ENCODE measurements at places on chromosomes 6 and 20. TPM values are rescaled to one million over a fixed set of nuclear protein-coding genes. Genes with fewer than 3 reads are reported as not detected.

GRCh38 chr6:163284151-163284550 is 130.4 kb upstream of the QKI start:
- DNase-seq, result no peak

DNA sequence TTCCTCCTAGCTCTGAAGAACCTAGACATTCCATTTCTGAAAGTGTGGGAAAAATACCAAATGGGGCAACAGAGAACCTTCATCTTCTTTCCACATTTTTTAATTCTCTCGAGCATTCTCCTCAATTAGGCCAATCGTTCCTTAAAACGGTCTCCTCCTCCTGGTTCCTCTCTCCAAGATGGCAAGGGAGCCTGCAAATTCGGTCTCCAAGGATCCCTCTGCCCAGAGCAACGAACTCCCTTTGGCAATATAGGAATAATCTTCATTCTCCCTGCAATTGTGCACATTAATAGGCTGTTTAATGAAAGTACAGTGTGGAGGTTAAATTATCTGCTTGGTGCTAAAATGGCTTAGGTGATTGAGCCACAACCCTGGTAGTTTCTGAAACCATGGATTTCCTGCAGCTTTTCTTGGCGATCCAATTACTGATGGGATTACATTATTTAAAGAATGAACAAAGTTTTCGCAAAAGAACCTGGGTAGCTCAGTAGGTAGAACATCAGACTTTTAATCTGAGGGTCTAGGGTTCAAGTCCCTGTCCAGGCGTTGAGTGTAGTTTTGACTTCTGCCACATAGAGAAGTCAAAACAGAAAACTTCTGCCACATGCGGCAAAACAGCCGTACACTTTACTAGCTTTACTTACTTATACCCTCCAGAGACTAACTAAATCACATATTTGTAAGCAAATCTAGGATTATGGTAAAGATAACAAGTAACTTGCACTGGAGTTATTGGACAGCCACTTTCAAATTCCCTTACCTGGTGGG is 102.9 kb upstream of the ZNF184 start:
- no peak for DNase-seq

The SNAP91 gene
- polyA plus RNA-seq, result 153 TPM

- no peak for DNase-seq
Measured at GRCh38 chr6:158037771-158038170, 56.1 kb downstream of the SYNJ2 start.

The ADGB gene
- 1.7 TPM for polyA plus RNA-seq

- DNase-seq, result no peak
Measured at GRCh38 chr20:44073675-44074071, 113.3 kb downstream of the JPH2 start.

DNA sequence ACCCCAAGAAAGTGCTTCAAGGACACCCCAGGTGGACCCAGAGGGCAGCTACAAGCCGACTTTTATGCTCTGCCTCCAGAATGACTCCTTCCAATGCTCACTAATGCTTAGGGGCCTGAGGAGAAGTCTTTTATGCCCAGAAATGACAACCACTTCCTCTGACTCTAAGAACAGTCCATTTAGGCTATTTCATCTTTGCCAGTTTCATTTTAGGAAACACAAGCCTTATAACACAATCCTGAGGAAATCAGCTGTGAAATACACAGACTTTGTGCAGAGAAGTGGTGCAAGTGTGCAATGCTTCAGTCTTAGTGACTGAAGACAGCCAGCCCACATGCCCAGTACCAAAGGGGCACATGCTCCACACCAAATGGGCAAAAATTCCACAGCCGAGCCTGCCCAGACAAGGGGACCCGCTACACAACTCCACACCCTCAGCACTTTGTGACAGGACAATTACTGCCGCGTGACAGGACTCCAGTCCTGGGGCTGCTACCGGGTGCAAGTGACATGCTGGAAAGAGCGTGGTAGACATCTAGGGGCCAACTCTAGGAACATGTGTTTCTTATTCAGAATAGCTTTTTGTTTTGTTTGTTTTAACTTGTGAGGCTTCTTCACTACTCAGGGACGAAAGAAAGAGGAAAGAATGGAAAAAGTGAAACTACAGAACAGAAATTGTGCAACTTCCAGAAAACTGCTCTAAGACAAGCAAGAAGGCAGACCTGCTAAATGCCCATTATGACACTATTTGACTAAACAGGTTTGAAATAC is 28.2 kb upstream of the PLAGL1 start:
- peak; percentile 22 for DNase-seq

The RANBP9 gene
- 59.8 TPM for polyA plus RNA-seq

DNA sequence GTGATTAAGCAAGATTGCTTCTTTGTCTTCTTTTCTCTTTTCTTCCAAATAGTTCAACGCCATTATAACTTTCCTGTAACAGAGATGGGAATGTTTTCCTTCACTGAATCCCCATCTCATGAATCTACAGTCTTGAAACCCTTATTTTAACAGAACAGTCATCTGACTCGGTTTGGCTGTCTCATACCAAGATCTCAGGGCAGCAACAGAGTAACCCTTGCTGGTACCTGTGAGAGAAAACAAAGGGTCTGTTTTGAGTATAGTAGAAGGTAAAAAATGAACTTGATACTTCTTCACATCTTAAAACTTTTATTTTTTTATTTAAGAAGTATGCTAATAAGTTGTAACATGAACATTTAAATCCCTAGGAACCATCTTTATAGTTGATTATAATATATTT is 19.6 kb upstream of the DSE start:
- DNase-seq, result no peak

The FOXA2 gene
- polyA plus RNA-seq, result 0.60 TPM

DNA sequence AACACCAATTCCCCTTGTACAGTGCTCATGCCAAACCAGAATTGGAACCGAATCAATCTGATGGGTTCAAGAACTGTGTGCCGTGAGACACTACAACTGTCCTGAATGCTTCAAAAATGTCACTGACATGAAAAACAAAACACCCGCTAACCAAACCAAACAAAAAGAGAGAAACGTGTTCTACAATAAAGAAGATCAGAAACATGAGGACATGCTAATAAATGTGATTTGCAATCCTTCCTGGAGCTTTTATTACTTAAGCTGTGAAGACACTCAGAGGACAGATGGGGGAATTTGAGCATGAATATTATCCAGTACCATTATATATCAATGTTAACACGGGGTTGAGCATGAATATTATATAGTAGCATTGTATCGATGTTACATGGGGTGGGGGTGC is 72.2 kb upstream of the NFATC2 start:
- peak; percentile 69 for DNase-seq

DNA sequence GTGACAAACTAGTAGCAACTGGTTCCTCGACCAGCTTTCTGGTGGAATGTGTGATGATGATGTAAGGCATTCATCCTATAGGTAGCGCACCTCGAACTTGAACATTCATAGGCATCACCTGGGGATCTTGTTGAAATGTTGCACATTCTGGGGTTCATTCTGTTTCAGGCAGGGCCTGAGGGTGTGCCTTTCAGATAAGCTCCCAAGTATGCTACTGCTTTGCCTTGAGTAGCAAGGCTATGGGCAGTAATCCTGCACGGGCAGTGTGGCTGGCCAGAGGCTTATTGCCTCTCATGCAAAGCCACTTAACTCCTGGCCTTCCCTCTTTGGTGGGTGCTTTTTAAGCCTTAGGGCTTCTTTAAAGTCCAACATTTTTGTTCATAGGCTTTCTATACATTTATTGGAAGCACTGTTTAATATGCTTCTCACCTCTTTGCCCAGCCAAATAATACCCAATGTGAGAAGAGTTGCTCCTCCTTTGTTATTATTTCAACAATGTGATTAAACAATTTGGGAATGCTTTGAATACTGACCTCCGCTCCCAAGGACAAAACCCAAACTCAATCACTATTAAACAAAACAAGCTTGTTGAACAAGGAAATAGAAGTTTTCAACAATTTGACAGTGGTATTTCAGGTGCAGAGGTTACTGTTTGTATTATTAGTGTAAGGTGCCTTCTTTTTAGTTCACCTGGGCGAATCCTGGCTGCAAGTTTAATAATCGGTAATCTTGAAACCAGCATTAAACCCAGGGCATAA is 57.5 kb downstream of the JARID2 start:
- DNase-seq, result no peak

GRCh38 chr6:135665935-135666334 is 168.4 kb upstream of the AHI1 start:
- DNase-seq, result no peak

The CEP85L gene
- polyA plus RNA-seq, result 7.7 TPM

The STMND1 gene
- polyA plus RNA-seq, result 0.32 TPM

- peak; percentile 13 for DNase-seq
Measured at GRCh38 chr6:98835149-98836024, 1.0 kb downstream of the POU3F2 start.

DNA sequence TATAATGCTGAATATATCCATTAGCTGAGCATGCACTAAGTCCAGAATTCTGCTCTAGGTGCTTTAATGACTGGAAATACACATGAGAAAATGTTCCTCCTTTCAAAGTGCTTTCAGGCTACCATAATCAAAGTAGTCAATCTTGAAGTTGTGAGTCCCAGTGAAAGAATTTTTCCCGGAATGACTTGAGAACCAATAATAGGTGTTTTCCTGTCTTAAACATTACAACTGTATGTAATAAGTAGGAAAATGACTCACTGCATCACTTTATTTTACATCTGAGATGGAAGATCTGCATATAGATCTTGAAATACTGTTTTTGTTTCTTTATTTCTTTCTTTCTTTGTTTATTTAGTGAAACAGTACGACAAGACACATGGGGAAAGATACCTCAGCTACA is 437.4 kb upstream of the JAG1 start:
- no peak for DNase-seq

DNA sequence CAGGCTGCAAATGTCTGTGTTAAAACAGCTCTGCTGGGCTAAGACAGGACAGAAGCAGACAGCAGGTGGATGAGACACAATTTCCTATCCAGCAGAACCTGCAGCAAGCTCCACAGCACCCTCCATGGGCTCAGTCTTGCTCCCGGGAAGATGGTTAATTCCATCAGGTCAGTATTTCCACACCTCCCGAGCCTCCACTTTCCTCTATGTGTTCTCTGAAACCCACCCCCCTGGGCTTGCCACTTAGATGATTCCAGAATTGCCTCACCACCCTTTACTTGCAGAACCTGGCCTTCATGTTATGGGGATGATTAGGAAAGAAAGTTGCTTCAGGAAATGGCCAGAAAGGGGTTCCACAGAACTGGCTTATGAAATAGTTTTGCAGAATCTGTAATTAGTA is 43.8 kb downstream of the ERMARD start:
- no peak for DNase-seq

GRCh38 chr6:159790956-159791598 is 810 bp downstream of the MRPL18 start:
- no peak for DNase-seq

- no peak for DNase-seq
Measured at GRCh38 chr20:25221592-25222460, 26.1 kb upstream of the PYGB start.

The PACSIN1 gene
- 34.8 TPM for polyA plus RNA-seq

The SSTR4 gene
- 0.59 TPM for polyA plus RNA-seq

The TP53TG5 gene
- polyA plus RNA-seq, result 1.7 TPM

The TPX2 gene
- polyA plus RNA-seq, result 31.8 TPM

The GSTA3 gene
- not detected for polyA plus RNA-seq

The SCAF8 gene
- polyA plus RNA-seq, result 31.1 TPM

GRCh38 chr6:117771403-117771802 is 96.1 kb downstream of the NUS1 start:
- no peak for DNase-seq

- no peak for DNase-seq
Measured at GRCh38 chr6:146410851-146411595, 132.6 kb upstream of the RAB32 start.

DNA sequence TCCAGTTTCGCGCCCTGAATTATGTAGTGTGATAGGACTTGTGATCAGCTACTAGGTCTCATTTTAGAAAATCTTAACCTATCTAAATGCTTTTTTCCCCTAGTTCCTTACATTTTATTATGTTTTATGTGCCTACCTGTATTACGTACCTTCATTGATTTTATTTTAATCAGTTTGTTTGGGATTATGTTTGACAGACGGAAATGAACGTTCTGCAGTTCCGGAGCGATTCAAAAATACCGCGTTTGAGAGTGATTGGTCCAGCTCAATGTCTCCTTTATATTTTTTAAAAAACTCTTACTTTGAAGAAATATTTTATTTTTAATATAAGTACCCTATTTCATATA is 114.3 kb upstream of the BTN3A2 start:
- peak; percentile 87 for DNase-seq

The FLRT3 gene
- polyA plus RNA-seq, result 27.6 TPM

GRCh38 chr6:57302477-57302876 is 15.0 kb upstream of the PRIM2 start:
- DNase-seq, result no peak

DNA sequence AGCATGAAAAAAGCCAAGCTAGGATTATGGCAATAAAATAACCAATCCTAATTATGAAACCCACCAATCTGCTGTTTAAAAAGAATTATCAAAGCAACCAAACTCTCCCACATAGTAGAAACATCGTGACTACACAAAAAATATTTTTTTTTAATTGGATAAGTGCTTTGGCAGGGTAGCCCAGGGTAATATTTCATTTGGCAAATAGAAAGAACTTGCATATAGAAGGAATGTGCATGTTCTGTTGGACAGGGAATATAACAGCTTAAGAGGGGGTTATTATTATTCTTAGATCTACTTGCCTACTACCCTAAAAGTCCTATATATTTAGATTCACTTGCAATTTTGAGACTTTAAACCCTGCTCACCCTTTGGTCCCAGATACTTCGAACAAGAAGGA is 972 bp downstream of the GSTA3 start:
- no peak for DNase-seq

Data from spinal cord (tissue), 10 donors.